ENCODE measurements at places on chromosomes 13 and 19. TPM values are rescaled to one million over a fixed set of nuclear protein-coding genes. Genes with fewer than 3 reads are reported as not detected.

- no peak for DNase-seq
Measured at GRCh38 chr19:54481326-54481930, 8.3 kb upstream of the CDC42EP5 start.

CABP5 gene
- not detected for polyA plus RNA-seq

DNA sequence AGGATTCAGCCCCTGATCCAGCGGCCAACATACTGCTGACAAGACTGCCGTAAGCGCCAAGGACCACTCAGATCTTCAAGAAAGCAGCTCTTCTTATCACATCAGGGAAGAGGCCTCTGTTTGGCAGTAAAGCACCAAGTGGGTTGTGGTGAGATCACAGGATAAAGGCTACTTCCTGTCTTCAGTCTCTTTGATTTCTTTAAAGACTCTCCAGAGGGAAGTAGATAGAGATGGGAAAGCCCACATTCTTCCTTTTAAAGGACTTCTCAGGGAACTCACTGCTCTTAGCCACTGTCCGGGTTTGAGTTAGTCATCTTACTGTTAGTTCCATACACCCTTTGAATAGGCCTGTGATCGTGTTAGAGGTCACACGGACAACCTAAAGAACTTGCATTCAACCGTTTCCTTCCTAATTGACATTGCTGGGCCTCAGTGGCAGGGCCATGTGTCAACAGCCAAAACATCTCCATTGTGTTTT, 47.2 kb upstream of the POMP start:
- DNase-seq: no peak

ZNF837 gene
- 3.1 TPM for polyA plus RNA-seq

DNA sequence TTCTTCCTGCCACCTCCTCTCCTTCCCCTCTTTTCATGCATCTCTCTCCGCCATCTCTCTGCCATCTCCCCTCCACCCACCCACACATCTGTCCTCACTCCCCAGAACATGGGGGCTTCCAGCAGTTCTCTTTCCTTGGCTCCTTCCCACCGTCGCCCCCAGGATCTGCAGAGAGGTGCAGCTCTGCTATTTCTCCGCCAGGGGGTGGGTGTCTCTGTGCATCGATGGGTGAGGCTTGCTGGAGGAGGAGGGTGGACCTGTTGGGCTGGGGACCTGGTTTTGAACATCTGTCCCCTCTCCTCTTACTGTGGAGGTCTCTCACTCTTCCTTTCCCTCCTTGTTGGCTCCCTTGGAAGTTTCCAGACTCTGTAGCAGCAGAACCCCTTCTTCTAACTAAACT, 51.7 kb downstream of the MYH14 start:
- peak; percentile 34 for DNase-seq

DNA sequence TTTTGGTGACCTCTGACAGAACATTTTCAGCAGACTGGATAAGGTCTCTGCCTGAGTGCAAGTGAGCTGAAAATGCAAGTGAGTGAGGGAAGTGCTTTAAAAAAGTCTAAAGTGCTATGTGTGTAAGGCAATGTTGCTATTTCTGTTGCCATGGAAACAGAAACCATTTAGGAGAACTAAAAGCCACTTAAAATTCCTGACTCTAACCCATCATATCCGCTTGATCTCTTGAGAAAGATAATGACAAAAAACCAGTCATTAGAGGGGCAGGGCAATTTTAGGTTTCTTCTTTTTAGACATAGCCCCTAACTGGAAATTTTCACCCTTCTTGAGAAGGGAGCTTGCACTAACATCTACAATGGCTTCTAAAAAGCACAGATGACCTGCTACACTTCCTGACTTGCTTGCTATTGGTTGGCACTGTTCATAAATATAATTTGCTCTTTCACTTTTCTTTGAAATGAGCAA, at the start of gene CYSLTR2:
Gene CYSLTR2 (plus strand): TSS at position 458 of the 468 bp plus-strand sequence. CDS start 52,889 bp downstream, outside the sequence.
- DNase-seq: peak; percentile 46

- no peak for DNase-seq
Measured at GRCh38 chr19:51614789-51615188, 15.4 kb downstream of the SIGLEC5 start.

ING1 gene
- polyA plus RNA-seq: 24.3 TPM

- no peak for DNase-seq
Measured at GRCh38 chr13:24265453-24265852, 43.9 kb upstream of the C1QTNF9 start.

DNA sequence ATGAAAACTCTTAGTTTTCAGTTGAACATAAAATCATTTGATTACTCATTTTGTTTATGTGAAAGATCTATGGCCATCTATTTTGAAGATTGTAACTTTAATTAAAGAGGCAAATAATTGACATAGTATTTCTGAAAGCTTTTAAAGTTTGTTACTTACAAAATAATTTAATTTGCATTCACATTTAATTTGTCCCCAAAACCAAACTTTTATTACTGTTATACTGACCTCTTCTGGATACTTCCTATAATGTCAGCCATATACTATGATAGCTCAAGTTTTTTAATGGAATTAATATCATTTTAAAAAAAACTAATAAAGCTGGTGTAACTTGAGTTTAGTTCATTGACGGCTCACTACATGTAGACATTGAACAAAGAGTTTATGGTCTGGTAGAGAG, 4.9 kb upstream of the SGCG start:
- no peak for DNase-seq

GRCh38 chr13:44068737-44069136, 189.0 kb downstream of the LACC1 start:
- no peak for DNase-seq

DNA sequence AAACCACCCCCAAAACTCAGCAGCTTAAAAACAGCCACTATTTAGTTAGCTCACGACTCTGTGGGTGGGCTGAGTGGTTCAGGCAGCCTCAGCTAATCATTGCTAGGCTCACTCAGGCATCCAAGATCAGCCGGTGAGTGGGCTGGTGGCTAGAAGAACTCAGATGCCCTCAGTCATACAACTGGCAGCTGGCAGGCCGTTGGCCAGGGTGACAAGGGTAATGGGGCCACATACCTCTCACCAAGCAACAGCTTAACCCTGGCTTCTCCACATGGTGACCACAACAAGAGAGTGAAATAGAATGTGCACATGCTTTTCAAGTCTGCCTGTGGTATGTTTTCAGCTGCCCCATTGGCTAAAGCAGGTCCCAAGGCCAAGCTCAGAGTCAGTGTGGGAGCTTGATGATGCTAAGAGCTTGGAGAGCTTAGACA, 435.4 kb upstream of the TSHZ3 start:
- no peak for DNase-seq

NLRP9 gene
- polyA plus RNA-seq: 0.08 TPM

TPGS1 gene
- 10.2 TPM for polyA plus RNA-seq

JUND gene
- polyA plus RNA-seq: 94.3 TPM

TEX101 gene
- not detected for polyA plus RNA-seq

SULT2B1 gene
- 3.8 TPM for polyA plus RNA-seq

GRCh38 chr19:4556597-4557127, 2.8 kb downstream of the SEMA6B start:
- DNase-seq: no peak

ZNF845 gene
- 10.2 TPM for polyA plus RNA-seq

SIAH3 gene
- polyA plus RNA-seq: 0.20 TPM

GRCh38 chr13:95814495-95814894, 137.6 kb downstream of the DNAJC3 start:
- DNase-seq: no peak

- DNase-seq: no peak
Measured at GRCh38 chr13:49058761-49059160, 83.0 kb downstream of the FNDC3A start.

GRCh38 chr13:38348861-38349389, 726 bp upstream of the UFM1 start:
- no peak for DNase-seq

C19orf81 gene
- polyA plus RNA-seq: not detected

GRCh38 chr19:37095859-37096258, 17.6 kb downstream of the ZNF420 start:
- DNase-seq: no peak

TICAM1 gene
- 7.5 TPM for polyA plus RNA-seq

- DNase-seq: peak; percentile 86
Measured at GRCh38 chr13:114130837-114131582, 1.4 kb downstream of the RASA3 start.

DNA sequence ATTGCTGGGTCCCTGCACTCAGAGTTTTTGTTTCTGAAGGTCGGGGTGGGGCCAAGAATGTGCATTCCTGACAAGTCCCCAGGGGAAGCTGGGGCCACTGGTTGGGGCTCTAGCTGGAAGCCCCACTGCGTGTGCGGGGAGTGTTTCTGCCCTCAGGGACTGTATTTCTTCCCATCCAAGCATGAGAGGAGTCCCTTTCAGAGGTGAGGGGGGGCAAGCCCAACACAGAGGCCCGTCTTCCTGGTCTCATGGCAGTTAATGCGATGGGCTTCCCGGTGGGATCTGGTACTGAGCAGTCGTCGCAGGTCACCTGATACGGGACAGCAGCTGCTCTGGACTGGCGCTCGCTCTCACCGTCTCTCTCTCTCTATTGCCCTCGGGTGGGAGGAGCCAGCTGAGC, 50.4 kb downstream of the GPR12 start:
- no peak for DNase-seq

ZNF799 gene
- polyA plus RNA-seq: 9.3 TPM

DNA sequence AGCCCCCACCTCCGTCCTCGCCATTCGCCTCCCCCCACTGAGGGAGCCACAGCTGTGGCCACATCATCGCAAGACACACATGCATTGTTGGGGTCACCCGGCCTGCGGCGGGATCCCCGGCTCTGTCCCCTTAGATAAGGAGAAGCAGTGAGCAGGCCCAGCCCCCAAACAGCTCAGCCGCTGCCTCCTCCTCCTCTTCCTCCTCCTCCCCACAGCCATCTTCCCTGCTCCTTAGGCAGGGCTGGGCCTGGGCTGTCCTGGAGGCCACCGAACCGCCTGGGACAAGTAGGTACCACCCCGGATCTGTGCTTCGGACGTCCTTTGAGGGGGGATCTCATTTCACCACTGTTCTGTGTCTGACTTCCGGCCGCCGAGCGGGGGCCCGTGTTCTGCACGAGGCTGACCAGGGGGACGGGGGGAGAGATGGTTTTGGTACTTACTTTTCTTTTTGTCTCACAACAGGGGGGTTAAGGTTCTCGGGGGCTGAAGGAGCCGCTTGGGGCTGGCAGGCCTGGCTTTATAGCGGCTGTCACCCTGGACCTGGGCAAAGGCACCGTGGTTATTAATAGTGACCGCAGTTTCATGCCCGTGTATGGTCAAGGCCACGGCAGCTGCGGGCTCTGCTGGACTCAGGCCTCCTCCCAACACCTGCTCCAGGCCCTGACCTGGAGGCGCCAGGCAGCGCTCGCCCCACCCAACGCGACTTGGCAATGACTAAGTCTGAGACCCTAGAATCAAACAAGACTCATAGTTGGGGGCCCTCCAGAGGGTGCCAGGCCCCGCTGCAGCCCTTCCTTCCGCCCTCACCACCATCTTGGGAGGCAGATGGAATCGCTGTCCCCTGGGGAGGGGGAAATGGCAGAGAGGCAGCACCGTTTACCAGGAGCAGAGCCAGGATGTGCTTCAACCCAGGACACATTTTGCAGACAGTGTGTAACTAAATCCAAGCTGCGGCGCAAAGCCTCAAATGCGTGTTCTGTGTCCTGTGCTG, 18.3 kb downstream of the NMRK2 start:
- DNase-seq: peak; percentile 67

RPS5 gene
- 1,330 TPM for polyA plus RNA-seq

DNA sequence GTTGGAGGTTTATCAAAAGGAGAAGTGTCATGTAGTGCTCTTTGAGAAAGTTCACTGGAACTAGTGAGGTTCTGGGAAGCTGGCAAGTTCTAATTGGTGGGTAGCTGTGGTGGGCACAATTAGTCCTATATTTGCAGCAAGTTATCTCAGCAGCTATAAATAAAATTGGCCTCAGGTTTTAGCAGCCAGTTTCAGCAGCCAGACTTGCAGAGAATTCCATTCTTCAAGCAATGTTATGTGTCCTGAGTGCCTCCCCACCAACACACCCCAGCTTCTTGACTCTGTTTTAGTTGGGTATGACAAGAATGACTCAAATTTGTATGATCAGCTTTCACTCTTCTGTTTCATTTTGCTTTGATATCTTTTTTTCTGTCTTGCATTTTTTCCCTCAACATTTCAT, 4.7 kb downstream of the IFT88 start:
- DNase-seq: no peak

DNA sequence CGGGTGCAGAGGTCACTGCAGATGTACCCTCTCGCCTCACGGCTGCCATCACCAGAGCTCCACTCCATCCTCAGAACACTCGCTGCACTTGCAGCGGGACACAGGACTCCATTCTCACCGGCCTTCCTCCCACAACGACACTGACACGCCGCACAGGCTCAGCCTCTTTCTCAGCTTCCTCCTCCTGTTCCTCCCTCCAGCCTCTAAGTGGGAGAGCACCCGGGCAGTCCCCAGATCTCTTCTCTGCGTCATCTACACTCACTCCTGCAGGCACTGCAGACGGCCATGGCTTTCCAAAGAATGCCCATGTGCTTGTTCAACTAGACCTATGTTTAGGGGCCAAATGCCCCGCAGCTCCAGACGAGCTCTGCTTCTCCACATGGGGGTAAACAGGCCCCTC, 14.3 kb upstream of the FKRP start:
- peak; percentile 56 for DNase-seq

DNA sequence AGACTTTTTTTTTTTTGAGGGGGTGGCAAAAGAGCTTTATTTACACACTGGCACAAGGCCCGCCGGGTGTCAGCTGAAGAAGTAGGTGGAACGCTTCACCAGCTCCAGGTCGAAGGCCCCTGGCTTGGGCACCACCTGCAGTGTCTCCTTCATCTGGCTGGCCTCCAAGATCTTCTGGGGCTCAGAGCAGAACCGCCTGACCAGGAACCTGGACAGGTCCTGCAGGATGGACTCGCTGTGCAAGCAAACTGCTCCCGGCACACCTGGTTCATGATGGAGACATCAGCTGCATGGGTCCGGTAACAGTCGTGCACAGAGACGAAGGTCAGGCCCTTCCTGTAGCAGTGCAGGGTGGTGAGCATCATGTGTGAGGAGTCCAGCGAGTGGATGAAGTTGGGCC, 4.4 kb upstream of the CYP4F2 start:
- DNase-seq: no peak

- DNase-seq: no peak
Measured at GRCh38 chr13:94640721-94641120, 39.1 kb downstream of the GPR180 start.

GRCh38 chr13:87498681-87499080, 172.5 kb upstream of the SLITRK5 start:
- no peak for DNase-seq

- no peak for DNase-seq
Measured at GRCh38 chr19:6273701-6274601, 5.8 kb downstream of the MLLT1 start.
